ENCODE measurements at places on chromosomes 7 and 10.

DNA sequence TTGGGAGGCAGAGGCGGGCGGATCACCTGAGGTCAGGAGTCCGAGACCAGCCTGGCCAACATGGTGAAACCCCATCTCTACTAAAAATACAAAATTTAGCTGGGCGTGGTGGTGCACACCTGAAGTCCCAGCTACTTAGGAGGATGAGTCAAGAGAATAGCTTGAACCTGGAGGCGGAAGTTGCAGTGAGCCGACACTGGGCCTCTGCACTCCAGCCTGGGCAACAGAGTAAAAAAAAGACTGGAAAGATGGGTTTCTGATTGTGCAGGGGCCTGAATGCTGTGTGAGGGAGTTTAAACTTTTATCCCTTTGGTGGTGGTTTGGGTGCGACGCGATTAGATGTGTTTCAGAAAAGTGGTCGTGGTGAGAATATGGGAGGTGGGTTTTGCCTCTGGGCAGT, 1.8 kb downstream of the CHST12 start:
- DNase-seq: no peak

GRCh38 chr7:23863209-23863787, 153.3 kb downstream of the STK31 start:
- DNase-seq: no peak

- DNase-seq: no peak
Observed at GRCh38 chr7:26237035-26237807, 35.7 kb downstream of the CBX3 start.

GRCh38 chr10:127906548-127907377, at the start of gene PTPRE:
TSS of gene PTPRE (plus strand) at chr10:127907103. CDS start at chr10:128040882, 133,779 bp downstream.
- no peak for DNase-seq

DNA sequence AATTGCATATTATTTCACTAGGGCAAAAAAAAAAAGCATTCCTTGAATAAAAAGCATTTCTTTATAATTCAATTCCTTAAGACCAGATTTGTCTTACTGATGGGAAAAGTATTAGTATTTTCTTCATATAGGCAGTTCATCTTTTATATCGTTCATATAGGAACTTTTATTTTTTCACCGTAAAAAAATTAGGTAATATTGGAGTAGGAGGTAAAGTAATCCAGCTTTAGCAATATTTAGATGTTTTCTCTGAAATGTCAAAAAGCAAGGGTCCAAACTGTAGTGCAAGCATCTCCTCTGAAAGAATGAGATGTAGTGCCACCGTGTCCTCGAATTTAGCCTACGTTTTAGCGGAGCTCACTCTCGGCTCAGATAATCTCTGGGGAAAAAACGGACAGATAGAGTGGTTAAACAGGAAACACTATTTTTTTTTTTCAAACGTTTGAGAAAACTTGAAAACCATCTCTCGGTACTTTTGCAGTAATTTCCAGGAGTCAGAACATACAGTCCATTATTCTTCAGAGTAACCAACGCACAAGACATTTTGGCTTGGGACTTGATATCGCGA, 5.5 kb upstream of the SPAG6 start:
- no peak for DNase-seq

- peak; percentile 65 for DNase-seq
Observed at GRCh38 chr10:78304091-78305045, 270.7 kb downstream of the RPS24 start.

DNA sequence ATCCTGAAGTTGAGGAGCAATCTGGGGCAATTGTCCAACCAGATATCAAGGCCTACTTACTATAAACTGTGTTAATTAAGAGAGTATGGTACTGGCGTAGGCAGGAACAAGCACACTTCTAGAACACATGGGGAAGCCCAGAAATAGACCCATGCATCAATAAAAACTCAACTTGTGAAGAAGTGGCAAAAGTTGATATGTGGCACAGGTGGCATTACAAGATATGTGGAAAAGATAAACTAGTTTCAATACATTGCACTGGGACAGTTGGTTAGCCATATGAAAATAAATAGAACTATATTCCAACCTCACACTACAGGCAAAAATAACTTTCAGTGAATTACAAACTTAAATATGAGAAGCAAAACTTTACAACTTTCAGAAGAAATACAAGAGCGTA, 828.7 kb upstream of the LRRN3 start:
- no peak for DNase-seq

GRCh38 chr10:60521974-60522405, 132.3 kb upstream of the ANK3 start:
- no peak for DNase-seq

DNA sequence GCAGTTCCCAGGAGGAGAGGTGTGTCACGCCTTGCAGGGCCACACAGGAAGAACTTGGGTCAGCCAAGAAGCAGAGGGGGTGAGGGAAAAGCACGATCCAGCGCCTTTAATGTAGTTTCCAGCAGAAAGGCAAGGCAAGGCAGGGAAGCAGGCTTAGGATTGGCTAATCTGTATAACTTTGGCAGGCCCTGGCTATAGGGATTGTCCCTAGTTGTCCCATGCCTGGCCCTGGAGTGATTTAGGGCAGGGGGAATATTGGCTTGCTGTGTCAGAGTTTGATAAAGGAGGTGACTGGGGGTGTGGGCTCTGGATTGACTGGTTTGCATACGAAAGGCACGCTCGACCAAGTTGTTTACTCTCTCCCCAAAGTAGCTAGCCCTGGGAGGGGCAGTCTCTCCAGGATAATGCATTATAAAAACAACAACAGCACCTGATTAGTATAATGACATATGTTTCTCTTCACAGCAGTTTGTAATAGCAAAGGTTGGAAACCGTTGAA, 44.5 kb downstream of the RBM28 start:
- no peak for DNase-seq

DNA sequence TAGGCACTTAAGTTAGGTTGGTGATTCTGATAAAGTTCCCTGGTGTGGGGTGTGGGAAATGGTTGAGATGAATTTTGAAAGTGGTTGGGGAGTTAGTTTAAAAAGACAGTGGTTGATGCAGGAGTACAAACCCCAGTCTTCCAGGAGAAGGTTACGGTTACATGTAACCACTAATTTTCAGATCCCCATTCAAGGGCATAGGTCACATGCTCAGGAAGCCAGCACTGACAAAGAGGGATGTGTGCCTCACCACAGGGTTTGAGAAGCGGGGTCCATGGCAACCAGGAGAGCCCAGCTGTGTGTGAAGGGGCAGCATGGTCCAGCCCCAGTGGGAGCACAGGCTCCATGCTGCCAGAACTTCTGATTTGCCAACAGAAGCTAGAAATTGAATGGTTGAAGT, 144.2 kb downstream of the MDFIC start:
- DNase-seq: no peak

DNA sequence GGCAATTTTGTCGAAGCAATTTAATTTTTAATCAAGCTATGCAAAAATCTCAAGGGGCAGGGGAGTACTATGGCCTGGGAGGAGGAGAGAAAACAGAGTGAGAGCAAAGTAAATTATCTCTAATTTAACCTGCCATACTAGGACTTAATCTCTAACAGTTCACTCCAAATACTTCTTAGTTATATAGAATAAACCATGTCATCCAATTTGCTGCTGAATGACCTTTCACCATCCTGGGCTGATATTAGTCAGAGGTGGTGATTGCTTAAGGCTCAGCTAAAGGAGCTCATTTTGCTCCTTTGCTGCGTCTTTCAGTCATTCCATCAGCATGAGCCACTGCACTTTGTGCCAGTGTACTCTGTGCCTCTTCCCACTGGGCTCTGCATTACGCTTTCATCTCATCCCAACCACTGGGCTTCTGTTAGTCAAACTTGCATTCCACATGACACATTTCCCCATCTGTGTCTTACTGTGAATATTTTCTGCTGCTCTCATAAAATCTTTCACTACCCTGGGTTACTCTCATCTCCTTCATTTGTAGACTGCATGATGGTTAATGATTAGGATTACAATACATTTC, 84.3 kb downstream of the CD36 start:
- peak; percentile 84 for DNase-seq

DNA sequence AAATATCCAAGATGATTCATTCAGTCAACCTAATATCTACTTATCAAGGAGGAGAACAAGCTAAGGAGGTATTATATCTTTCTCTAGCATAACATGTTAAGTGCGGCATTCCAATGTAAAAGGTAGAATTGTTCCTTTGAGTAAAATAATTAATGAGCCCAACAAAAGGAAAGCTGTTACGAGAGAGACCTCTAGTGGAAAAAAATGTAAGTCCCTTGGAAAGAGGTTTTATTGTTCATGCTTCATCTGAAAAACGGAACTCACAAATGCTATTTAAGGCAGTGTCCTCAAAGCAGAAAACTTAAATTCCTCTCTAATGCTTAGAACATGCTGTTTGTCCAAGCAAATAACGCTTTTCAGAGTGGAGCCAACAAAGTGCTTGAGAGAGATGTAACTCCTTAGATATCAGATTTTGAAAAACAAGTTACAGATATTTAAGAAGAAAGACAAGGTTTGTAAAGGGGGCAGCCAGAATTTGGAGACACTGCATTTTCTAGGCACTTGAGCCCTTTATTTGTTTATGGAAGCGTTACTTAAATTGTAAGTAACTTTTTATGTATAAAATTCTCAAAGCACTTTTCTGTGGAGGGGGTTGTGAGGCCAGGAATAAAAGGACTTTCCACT, 119.9 kb downstream of the TFEC start:
- DNase-seq: no peak

GRCh38 chr10:66209025-66209424, 716.8 kb upstream of the LRRTM3 start:
- no peak for DNase-seq

DNA sequence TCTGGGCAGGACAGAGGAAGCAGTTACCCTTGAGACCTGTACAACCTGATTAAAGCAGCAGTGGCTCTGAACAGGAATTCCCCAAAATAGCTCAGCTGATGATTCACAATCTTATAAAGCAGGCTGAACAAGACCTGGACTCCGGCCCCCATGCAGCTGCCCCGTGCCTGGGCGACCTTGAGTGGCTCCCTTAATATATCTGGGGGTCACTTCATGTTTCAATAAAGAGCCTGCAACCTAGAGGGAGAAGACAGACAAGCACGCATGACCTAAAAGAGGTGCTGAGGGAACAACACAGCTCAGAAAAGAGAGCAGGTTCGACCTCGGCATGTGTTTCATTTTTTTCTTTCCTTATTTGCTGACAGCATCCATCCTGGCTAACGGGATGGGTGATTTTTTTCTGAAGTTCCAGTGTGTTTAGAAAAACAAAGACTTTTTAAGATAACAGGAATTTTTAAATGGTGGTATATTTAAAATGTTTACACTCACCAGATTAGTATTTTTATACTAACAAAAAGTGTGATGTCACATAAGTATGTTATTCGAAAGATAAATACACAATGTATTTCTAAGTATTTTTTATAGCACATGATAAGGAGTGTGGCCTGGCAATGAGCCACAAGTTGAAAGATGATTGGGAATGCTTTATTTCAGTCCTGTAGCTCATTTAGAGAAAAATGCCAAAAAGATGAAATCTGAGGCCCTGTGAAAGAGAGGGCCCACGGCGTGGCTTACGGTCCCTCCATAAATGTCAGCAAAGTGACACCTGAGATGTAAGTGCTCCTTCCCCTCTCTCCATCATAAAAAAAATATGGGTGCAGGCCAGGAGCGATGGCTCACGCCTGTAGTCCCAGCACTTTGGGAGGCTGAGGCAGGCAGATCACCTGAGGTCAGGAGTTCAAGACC, 161.3 kb downstream of the SLIT1 start:
- no peak for DNase-seq

GRCh38 chr10:73914036-73914435, 3.1 kb downstream of the PLAU start:
- no peak for DNase-seq

DNA sequence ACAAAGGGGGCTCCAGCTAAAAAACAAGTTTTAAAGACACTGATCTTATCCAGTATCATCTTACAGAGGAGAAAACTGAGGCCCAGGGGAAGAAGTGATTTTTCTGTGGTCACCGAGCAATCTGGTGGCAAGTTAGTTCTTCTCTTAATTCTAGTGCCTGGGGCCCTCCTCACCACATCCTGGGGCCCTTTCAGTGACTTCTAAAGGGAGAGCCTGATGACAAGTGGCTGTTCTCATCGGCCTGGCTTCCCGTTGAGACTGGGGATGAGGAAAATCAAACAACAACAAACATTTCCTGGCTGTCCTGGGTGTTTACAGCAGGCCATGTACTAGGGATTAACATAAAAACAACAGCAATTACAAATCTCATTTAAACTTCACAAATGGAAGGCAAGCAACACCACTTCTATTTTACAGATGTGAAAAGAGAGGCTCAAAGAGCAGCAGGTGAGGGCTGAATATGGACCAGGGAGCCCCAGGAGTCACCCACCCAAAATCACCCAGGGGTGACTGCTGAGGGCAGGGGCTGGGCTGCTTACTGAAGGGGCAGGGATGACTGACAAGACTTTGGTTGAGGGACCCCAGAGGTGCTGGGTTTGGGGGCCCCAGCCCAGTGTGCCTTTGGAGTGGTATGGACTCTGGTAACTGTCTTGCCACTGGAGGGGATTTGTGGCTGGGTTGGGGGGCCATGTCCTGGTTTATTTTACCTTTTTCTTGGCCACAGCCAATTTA, 24.7 kb upstream of the MTPAP start:
- DNase-seq: no peak

GRCh38 chr10:109480836-109481235, 442.5 kb downstream of the XPNPEP1 start:
- no peak for DNase-seq

DNA sequence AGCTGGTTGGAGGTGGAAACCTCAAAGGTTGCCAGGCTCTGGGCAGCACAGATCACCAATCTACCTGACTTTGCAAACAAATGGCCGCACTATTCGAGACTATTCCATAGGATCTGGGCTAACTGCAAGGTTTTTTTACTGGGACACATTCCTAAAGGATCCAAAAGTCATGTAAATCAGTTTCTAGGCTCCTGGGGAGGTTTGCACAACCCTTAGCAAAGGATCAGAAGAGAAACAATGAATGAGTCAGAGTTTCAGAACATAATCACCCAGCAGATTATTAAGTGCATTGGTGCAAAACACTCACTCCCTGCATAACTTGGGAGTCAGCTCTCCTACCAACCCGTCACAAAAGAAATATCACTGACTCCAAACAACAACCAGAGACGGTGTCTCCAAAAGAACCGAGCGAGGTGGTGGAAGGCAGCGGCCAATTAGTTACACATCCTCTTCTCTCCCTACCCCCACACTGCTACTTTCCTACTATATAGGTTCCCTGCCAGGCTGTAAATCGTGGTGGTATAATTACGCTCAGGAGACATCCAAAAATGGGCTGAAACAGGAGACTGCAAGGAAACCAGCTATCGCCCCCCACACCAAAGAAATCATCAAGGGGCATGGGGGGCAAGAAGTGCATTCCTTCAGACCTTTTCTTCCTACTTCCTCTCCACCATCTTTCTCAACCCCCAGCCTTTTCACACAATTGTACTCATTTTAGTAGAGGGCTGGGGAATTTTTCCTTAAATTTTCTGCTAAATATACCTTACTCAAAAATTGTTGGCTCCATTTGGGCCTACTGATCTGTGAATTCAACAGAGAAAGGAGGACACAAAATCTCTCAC, 3.2 kb downstream of the UBE2H start:
- no peak for DNase-seq
